Kidney tubule cell (primary cell): ENCODE measurements at places on chromosomes 7 and 10.

- DNase-seq = no peak
These were observed 144.8 kb downstream of the CPEB3 start for GRCh38 chr10:92146107-92146506.

DNA sequence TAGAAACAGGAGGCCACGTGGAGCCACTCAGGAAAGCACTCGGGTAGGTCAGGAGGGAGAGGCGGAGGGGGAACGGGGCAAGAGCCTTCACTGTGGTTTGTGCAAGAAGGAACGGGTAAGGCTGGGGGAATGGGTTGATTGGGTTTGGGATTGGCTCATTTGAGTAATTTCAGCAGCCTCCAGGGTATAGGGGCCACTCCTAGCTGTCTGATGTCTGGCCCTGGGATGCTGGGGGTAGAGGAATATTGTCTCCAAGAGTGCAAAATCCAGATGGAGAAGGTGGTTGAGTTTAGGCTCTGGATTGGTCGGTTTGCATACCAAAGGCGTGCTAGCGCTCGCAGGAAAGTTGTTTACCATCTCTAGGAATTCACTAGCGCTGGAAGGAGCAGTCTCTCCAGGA, 47.2 kb downstream of the MYL10 start:
- no peak for DNase-seq

DNA sequence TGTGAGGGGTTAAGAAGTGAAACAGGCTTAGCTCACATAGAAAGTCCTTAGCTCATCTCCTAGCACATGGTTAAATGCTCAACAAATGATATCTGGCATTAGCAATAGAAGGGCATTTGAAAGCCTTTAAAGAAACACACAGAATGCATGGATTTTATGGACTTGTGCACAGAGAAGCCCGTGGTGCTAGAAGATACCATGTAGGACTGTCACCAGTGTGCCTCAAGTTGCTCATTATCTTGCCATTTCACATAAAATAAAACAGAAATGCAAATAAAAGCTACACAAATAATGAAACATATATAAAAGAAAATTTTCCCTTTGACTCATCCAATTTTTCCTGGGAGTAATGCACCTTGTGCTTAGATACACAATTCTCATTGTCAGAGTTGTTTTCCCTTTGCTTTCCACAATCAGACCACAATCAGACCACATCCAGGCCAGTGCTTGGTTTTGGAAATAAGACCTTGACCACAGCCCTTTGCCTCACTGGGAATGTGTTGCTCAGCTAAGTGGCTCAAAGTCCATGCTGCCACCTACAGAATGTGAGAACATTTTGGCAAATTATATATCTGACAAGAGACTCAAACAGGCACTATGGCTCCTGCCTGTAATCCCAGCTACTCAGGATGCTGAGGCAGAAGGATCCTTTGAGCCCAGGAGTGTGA, 9.5 kb upstream of the WDR11 start:
- DNase-seq = peak; percentile 58

DNA sequence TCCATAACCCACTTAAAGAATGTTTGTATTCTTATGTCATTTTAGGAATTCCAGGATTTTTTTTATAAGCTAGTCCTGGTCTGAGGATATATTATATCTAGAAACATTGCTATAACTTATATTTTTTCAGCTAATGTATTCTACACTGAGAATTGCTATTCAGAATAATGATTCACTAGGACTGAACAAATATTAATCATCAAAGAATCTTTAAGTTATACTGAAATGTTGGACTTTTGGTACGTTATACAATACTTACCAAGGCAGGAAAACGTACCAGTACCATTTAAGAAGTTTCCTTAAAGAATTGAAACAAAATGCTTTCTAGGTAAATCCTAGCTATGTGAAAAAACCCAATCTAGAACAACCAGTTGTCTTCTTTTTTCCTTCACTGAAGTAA, 18.4 kb downstream of the PTTG1IP2 start:
- no peak for DNase-seq

DNA sequence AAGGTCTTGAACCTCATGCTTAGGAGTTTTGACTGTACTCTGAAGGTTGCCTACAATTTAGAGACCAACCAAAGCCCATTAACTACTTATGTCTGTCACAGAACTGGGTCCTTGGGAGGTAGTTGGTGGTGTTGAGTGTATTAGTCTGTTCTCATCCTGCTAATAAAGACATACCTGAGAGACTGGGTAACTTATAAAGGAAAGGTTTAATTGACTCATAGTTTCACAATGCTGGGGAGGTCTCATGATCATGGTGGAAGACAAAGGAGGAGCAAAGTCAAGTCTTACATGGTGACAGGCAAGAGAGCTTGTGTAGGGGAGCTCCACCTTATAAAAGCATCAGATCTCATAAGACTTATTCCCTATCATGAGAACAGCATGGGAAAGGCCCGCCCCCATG, 319.6 kb upstream of the ZMIZ1 start:
- DNase-seq = peak; percentile 78

DNA sequence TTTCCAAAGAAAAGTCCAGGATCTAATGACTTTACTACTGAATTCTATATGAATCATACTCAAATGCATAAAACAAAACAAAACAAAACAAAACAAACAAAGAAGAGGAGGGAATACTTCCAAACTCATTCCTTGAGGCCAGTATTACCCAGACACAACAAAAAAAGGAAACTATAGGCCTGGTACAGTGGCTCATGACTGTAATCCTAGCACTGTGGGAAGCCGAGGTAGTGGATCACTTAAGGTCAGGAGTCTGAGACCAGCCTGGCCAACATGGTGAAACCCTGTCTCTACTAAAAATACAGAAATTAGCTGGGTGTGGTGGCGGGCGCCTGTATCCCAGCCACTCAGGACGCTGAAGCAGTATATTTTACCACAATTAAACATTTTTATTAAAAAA, 114.6 kb downstream of the NRBF2 start:
- no peak for DNase-seq

DNA sequence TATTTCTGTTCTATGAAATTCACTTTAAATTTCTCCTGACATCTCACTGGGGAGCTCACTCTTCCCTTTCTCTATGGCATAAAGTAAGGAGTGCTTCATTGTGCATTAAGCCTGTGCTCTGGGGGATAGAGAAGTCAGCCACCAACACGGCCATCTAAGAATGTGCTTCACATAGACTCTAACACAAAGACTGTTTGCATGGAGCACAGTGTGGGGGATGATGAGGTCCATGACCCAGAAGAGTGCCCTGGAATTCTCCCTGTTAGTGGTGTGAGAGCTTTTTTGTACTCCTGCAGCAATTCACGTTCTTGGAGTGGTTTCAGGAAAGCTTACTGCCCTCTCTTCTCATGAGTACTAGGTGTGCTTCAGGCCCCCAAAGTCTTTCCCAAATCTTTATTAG, 43.9 kb upstream of the PDZD8 start:
- no peak for DNase-seq

DNA sequence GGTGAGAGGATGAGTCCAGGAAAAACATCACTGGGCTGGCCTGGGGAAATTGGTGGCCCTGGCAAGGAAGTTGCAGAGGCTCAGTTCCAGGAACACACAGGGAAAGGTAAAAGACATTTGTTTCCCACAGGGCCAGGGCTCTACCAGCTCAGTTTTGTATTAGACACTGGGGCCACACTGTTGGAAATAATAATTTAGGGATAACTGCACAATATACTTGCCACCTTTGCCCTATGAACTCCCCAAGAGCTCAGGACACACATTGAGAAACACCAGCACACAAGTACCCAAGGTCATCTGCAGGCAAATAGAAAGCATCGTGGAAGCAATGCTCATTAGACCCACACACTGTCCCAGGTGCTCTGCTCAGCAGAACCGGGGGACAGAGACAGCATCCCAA, 617.6 kb downstream of the PTPRN2 start:
- no peak for DNase-seq

DNA sequence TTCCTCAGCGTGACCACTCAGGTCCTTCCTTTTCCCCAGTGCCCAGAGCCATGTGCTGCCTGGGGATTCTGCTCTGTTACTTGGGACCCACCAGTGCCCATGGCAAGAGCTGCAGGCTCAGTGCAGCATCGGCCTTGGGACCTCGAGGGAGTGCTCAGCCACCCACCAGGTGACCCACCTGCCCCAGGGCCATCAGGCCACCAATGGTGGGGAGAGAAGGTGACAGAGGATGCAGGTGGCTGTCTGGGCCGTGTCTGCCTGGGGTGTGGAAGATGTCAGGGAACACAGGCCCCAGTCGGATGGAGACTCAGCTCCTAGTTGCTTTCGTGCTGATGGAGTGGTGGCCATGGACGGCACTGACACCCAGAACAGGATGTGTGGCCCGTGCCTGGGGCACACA, 104.7 kb upstream of the FAM20C start:
- no peak for DNase-seq

GRCh38 chr7:52184006-52184703, 851.3 kb upstream of the POM121L12 start:
- DNase-seq = no peak

- DNase-seq = no peak
These were observed 8.4 kb downstream of the PROSER2 start for GRCh38 chr10:11831520-11831951.

DNA sequence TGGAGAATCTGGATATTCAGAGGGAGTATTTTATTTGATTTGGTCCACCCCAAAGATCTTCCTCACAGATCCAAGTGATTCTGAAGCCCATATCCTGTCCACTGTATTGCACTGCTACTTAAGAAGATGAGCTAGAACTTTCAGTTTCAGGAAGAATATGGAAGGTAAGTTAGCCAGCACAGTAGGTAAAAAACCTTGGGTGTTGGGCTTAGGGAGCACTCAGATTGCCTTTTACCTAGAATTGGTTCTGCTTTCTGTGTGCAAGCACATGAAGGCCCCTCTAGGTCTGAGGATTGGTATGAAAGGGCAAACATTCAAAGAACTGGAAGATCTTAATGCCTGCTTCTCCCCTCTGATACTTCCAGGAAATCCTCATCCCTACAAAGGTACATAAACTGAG, 146.7 kb upstream of the COL1A2 start:
- no peak for DNase-seq

GRCh38 chr10:126175641-126176262, 212.5 kb downstream of the ADAM12 start:
- no peak for DNase-seq

GRCh38 chr10:27699776-27700175, 45.8 kb downstream of the MKX start:
- DNase-seq = no peak

DNA sequence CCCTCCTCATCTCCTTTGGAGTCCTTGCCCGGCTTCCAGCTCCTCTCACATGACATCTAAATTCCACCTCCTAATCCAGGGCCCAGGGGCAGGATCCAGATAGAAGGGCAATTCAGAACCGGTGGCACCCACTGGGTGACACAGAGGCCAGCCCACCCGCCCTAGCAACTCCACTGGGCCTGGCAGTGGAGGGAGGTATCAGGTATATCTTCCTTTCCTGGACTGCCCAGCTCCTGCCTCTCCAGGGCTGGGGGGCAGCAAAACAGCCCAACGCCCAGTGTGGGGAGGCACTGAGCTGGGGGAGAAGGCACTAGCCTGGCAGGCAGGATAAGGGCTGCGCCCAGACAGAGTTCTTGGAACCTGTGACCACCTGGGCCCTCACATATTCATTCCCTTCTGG, 10.4 kb upstream of the TRIM8 start:
- DNase-seq = no peak

- peak; percentile 76 for DNase-seq
These were observed 162.2 kb downstream of the IMMP2L start for GRCh38 chr7:111400088-111400487.

GRCh38 chr7:39540320-39540719, 25.9 kb upstream of the YAE1 start:
- no peak for DNase-seq

DNA sequence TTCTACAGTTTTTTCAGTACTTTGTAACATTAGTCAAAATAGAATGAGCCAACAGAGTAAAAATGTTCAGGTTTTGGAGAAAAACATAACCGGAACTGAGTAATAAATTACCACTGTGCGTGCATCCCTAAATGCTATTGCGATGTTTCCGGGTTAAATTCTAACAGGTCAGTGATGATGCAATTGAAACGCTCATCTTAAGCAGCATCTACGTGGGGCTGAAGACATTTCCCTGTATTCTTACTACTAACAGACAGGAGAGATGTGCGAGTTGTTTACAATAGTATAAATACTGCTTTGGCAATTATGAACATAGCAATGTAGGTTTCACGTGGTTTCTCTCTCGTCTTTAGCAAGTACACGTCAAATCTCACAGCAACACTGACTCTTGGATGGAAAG, 149.4 kb downstream of the USP6NL start:
- DNase-seq = no peak
